ENCODE measurements at places on chromosomes 2 and 18.

DNA sequence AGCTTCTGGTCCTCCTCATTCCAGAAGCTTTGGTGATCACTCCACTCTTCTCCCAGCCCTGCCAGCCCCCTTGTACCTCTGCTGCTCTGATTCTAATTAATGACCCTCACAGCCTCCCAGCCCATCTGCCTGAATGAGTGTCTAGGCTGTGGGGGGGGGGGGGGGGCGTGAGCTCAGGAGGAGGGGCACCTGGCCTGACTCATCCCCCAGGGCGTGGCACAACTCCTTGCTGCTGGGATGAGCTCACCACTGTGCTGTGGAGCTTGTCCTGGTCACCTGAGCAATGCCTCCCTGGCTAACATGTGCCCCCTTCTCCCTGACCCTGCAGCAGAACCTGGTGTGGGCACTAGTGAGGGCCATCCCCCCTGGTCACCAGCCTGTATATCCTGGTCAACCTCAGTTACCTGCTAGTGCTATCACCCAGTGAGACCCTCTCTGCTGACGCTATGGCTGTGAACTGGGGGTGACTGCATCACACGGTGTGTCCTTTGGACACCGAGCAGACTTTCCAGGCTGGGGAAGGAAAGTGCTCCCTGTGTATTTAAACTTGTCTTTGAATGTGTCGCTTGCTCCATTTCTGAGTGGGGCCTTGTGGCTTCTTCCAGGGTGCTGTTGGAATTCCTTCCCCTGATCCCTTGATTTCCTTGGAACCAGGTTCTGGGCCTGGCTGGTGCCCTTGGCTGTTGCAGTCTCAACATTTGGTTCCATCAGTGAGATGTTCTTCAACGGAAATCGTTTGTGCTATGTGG, 41.5 kb upstream of the PUM2 start:
- DNase-seq = no peak

DNA sequence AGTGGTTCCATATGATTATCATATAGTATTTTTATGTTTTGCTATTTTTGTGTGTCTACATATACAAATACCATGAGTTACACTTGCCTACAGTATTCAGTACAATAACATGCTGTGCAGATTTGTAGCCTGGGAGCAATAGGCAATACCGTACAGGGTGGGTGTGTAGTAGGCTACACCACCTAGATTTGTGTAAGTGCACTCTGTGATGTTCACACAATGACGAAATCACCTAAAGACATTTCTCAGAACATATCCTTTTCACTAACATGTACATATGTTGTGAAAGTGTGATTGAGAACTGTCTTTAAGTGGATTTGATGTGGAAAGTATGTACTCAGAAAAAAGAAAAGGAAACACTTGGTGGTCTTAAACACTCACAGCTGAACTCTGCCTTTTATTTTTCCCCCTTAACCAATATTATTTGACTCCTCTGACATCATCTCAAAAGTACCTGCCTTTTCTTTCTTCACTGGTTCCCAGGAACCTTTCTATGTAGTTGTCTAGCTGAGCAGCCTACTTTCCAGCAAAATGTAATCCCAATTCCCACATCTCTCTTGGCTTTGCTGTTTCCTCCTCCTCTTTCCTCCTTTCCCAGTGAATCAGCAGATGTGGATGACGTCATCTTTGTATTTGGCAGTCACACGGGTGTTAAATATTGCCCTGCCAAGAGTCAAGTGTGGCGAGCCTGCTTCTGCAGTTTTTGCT, 47.7 kb downstream of the OSBPL6 start:
- DNase-seq = no peak

DNA sequence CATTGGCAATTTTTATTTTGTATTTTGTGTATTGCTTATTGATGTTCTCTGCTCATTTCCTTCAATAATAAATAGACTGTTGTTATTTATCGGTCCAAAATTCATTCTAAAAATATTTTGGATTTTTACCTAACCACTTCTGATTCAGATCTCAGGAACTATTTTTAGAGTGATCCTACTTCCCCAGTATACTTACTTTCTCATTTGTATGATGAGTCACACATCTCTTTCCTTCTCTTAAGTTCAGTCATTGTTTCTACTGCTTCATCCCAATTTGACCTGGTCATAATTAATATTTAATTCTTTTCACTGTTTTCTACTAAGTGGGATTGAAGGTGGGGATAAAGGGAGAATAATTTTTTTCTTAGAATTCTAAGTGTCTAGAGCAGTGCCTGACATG, 75.1 kb downstream of the AGPS start:
- no peak for DNase-seq

DNA sequence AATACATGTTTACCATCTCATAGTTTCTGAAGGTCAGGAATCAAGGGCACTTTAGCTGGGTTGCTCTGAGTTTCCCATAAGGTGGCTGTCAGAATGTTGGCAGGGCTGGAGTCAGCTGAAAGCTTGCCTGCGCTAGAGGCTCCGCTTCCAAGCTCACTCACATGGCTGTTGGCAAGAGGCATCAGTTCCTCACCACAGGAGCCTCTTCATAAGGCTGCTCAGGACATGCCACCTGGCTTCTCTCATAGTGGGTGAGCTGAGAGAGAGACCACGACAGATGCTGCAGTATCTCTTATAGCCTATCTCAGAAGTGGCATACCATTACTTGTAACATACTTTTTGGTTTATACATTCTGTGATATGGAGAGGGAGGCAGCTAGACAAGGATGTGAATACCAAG, 7.2 kb downstream of the HADHB start:
- DNase-seq = no peak

DNA sequence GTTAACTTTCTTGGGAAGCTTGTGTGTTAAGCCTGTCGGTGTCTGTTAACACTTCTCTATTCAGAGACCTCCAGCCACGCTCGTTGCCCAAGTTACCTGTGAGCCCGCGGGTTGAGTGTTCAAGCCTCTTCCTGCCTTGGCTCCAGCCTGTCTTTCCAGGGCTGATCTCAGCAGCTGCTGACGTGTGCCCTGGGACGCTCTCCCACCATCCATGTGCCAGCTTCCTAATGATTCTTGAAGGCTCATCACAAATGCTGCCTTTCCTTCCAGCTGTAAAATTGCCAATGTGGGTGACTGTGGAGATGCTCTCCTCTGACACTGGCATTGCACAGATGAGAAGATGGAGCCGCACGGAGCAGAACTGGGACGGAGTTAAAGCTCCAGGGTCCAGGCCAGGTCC, 6.1 kb downstream of the RNF144A start:
- DNase-seq = no peak

DNA sequence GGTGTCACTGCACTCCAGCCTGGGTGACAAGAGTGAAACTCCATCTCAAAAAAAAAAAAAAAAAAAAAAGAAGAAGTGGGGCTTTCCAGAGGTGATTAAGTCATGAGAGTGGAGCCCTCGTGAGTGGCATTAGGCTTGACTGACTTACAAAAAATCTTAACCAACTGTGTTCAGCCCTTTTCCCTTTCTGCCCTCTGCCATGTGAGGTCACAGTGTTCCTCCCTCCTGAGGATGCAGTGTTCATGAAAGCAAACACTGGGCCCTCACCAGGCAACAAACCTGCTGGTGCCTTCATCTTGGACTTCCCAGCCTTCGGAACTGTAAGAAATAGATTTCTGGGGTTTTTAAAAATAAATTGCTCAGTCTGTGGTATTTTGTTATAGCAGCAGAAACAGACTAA, 37.0 kb upstream of the METTL21A start:
- DNase-seq = no peak

GRCh38 chr2:78118037-78118436, 595.9 kb upstream of the LRRTM4 start:
- no peak for DNase-seq

- no peak for DNase-seq
These were observed 55.7 kb downstream of the RAB27B start for GRCh38 chr18:54883816-54884604.

- DNase-seq = no peak
These were observed 1.3 kb upstream of the ADI1 start for GRCh38 chr2:3520591-3520990.

DNA sequence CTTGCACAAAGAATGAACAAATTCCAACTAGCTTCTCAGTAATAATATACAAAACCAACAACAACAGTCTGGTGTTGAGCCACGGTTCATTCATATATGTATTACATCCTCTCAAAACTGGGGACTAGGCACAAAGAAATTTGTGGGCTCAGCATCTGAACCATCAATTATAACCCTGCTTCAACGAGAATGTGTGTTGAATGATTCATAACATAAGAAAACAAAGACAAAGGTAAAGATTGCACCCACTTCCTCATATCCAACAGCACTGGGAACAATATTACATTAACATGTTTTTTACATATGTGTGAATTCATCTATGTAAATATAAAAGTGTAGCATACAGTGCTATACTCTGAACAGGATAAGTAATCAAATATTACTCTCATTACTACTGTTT, 144.8 kb downstream of the CDH2 start:
- no peak for DNase-seq
